ENCODE measurements at places on chromosomes 12 and 14.

GRCh38 chr12:124700810-124701592 lies 133.6 kb upstream of the NCOR2 start:
- DNase-seq = no peak

- DNase-seq = no peak
Measured at GRCh38 chr12:131592972-131593371, 117.9 kb upstream of the SFSWAP start.

DNA sequence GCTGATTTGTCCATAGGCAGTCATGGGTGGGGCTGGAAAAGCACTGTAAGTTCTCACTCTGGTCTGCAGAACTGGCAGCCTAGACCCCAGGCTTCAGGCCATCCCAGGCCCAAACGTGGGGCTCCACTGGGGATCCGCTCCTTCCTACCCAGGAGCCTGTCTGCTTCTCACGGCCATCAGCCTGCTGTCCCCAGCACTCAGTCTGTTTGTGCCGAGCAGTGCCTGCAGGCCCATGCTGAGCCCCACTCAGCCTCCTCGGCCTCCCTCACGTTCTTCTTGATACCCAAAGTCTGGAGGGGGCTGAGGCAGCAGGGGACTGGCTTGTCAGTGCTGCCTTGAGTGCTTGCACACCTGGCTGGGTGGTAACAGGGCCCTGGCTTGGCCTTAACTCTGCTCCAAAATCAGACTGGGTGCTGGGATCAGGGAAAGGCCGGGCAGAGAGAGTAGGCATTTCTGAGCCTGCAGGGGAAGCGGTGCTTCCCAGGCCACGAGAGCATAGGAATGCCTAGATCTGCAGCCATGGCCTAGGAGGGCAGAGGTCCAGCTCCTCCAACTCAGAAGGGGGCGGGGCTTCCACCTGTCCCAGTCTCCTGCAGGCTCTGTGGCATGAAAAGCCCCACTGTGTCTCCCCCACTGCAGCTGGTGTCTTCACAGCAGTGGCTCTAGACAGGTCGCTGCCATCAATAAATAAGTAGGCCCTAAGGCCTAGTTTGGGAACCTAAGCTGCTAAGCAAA lies 772.4 kb upstream of the FBXO33 start:
- DNase-seq = no peak

GRCh38 chr12:48601013-48601756 lies 31.3 kb upstream of the LALBA start:
- peak; percentile 4 for DNase-seq

DNA sequence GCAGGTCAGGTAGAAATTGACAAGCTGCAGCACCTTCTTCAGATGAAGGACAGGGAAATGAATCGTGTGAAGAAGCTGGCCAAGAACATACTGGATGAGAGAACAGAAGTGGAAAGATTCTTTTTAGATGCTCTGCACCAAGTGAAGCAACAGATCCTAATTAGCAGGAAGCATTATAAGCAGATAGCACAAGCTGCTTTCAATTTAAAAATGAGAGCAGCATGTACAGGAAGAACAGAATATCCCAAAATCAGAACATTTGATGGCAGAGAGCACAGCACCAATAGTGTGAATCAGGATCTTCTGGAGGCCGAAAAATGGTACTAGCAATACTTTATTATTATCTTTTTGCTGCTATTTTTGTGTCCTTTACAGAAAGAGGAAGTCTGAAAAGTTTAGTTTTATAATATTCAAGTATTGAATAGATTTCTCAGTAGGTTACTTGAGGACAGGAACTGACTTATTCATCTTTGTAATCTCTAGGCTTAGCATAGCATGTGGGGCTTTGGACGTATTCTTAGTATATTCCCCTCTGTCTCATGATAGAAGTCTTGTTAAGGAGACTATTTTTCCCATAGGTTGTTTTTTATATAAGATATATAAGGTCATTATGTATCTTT lies 30.8 kb downstream of the BBOF1 start:
- no peak for DNase-seq

DNA sequence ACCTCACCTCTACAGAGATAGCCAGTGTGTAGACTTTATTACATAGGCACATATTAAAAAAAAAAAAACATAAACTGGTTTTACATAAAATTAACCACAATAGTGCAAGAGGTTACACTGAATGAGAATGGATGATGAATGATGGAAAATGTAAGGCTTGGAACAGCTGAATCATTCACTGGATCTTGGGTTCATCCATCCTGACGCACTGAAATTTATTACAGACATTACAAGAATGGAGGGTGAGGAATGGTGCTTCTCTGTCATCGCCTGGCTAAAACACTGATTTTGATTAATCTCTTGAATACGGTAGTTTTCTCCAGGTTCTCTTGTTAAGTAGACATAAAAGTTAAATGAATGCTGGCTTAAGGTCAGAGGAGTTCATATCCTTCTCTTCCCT lies 40.0 kb upstream of the GTF2A1 start:
- DNase-seq = no peak
